ENCODE measurements at places on chromosomes 13 and 19.

GRCh38 chr13:52738719-52739467 lies 727 bp downstream of the CNMD start:
- no peak for DNase-seq

DNA sequence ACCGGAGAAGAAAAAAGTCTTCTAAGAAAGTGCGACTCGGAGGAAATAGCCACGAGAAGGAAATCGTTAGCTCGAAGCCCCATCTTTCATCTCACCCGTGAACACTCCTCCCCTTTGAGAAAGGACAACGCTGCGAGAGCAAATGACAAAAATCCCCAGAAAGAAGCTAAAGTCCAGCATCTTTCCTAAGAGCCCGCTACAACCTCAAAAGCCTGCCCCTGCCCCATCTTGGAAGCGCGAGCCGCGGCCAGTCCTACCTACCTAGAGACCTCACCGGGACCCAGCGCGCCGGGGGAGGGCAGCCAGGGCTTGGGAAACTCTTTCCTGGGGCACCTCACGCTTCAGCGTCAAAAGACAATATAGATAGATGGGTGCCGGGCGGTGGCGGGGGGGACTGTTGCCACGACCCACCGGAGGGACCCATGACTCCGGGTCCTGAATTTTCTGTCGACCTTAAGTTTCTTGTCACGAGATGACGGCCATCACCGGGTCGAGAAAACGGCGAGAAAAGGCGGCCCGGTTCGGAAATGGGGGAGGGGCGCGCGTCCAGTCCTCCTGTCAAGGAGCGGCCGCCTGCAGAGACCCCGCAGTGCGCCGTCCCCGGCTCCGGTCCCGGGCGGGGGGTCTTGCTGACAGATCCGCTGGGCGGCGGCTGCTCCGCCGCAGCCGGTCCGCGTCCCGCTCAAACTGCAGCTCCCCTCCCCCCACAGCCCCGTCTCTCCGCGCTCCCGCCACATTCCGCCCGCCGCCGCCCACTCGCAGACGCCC lies 65.9 kb downstream of the KCNRG start:
- DNase-seq, result no peak

- no peak for DNase-seq
These were observed 1.4 kb downstream of the TMEM272 start for GRCh38 chr13:51843529-51843928.

- DNase-seq, result no peak
These were observed 207.6 kb upstream of the SERP2 start for GRCh38 chr13:44165889-44166496.

- DNase-seq, result peak; percentile 26
These were observed 43.1 kb downstream of the CEBPG start for GRCh38 chr19:33416307-33417215.

DNA sequence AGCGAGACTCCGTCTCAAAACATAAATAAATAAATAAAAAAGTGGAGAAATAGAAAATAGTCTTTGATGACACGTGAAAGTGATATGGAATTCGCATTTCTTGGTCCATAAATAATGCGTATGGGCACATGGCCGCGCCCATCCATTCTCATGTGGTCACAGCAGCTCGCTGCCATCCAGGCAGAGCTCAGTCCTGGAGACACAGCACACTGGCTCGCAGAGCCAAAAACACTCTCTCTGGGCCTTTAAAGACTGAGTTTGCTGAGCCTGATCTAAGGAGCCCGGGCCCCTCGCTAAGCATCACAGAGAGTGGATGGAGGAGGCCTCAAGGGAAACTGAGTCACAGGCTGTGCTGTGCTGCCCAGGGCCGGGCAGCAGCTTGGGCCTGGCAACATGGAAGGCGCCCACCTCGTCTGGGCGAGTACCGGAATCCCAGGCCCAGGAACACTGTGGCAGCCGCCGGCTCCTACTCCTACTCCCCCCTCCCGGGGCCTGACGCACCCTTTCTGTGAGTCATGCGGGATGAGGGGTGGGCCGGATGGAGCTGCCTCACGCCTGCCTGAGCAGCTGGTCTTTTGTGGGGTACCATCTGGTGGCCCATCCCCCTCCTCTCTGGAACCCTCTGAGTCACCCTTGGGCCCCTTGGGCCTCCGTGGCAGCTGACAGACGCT lies 28.9 kb upstream of the CACTIN start:
- peak; percentile 86 for DNase-seq

DNA sequence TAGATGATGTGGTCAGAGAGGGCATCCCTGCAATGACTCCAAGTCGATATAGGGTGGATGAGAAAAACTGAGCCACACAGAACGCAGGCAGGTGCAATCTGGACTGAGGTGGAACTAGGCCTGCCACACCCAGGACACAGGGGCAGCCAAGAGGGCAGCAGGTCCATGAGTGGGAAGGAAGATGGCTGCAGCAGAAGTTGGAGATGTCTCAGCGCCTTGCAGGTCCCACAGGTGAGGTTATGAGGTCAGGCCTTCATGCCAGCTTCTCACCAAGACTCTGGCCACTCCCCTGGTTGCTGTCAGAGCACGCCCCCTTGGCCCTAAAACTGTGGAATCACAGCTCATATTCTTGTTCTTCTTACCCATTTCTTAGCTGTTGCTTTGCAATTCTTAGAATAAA lies 147.7 kb upstream of the VSTM2B start:
- no peak for DNase-seq

GRCh38 chr19:46896076-46896794 lies 35.4 kb downstream of the ARHGAP35 start:
- DNase-seq, result no peak

- peak; percentile 65 for DNase-seq
These were observed at the start of gene NDFIP2 for GRCh38 chr13:79480954-79481684. Gene NDFIP2 (plus strand): TSS chr13:79481155. CDS start chr13:79481204, 49 bp downstream.

- no peak for DNase-seq
These were observed 145.3 kb downstream of the PDS5B start for GRCh38 chr13:32731576-32731975.

DNA sequence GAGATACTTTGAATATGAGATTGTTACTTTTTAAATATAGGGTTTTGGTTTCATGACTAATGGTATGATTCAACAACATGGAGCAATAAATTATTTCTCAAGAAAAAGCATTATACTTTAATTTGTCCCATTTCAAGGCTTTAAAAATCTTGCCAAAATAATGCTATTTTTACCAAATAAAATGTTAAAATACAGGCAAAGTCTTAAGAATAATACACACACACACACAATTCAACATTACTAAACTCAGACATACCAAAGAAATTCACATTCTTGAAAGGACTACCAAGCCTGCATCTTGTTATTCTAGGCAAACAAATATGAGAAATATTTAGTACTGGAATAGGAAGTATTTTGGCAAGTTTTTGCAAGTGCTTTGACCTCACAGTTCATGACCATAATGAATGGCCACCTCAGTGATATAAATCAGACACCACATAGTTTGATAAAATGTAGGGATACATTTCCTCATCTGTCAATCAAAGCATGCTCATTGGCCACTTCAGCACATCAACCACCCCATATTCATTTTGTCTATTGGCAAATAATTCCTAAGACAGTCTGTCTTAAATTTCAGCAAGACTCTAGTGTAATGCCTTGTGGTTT lies 107.2 kb downstream of the NALCN start:
- peak; percentile 34 for DNase-seq

GRCh38 chr13:90455823-90456222 lies 891.7 kb upstream of the MIR17HG start:
- DNase-seq, result no peak

- no peak for DNase-seq
These were observed 14.0 kb upstream of the PHF11 start for GRCh38 chr13:49481788-49482187.

- DNase-seq, result no peak
These were observed 603 bp downstream of the TM9SF2 start for GRCh38 chr13:99501848-99502301.

DNA sequence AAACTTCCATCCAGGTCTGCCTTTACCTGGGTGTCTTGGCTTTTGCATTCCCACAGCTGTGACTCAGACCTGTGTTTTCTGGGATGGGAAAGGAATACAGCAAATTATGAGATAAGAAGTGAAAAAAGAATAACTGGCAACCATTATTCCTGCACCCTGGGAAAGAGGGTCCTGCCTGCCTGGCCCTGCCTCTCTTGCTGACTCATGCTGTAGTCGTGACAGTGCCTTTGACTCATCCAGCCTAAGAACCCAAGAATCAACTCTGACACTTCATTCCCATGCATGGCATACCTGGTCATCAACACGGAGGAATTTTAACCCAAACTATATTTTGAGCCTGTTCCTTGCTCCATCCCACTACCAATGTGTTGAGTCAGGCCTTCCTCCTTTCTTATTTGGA lies 185.4 kb upstream of the SERP2 start:
- DNase-seq, result peak; percentile 26

DNA sequence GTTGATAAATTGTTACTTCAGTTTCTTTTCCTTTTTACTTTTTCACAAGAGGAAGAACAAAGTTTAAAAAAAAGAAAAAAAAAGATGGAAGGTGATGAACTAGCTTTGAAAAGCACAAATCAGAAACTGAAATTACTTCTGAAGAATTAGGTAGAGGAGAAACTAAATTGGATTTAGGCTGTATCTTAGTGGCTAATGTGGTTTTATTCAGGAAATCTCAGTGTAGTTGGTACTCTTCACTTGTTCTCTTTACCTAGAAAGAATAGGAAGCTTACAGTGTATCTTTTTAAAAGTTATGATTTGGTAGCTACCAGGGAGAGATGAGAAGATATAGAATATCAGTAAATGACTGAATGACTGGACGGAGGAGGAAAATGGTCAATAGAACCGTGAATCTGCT lies 247.7 kb downstream of the GGACT start:
- no peak for DNase-seq

DNA sequence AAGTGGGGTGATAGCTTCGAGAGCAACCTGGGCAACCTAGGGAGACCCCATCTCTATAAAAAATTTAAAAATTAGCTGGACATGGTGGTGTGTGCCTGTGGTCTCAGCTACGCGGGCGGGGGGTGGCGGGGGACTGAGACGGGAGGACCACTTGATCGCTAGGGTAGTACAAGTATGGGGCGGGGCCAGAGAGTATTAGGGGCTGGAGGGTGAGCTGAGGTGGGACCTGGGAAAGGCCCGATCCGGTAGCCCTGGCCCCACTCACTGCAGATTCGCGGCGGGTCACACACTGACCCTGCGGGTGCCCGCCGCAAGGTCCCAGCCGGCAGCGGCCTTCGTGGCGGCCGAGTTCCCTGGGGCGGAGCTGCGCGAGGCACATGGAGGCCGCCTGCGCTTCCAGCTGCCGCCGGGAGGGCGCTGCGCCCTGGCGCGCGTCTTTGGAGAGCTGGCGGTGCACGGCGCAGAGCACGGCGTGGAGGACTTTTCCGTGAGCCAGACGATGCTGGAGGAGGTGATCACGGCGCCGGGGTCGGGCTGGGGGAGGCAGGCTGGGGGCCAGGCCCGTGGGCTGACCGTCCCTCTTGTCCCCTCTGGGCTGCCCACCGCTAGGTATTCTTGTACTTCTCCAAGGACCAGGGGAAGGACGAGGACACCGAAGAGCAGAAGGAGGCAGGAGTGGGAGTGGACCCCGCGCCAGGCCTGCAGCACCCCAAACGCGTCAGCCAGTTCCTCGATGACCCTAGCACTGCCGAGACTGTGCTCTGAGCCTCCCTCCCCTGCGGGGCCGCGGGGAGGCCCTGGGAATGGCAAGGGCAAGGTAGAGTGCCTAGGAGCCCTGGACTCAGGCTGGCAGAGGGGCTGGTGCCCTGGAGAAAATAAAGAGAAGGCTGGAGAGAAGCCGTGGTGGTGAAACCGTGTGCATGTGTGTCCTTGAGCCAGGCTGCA lies 2.0 kb upstream of the ARHGAP45 start:
- DNase-seq, result no peak

GRCh38 chr19:13155472-13156359 lies 5.5 kb downstream of the IER2 start:
- DNase-seq, result peak; percentile 64

DNA sequence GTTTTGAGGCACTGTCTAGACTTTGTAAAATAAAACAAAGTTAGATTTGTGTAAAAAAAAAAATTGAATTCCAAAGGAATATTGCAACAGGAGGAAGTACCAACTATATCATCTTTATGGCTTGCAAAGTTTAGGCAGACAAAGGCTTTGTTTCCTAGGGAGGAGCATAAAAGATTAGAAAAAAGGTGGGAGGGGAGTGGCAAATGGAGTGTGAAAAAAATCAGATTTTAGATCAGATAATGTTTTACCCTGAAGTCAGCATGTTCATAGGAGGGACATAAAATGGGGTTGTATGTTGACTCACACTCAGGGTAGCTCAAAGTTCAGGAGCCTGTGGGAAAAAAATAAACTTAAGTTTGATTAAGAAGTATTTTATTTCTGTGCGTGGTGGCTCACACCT lies 3.7 kb downstream of the ZNF85 start:
- DNase-seq, result no peak

DNA sequence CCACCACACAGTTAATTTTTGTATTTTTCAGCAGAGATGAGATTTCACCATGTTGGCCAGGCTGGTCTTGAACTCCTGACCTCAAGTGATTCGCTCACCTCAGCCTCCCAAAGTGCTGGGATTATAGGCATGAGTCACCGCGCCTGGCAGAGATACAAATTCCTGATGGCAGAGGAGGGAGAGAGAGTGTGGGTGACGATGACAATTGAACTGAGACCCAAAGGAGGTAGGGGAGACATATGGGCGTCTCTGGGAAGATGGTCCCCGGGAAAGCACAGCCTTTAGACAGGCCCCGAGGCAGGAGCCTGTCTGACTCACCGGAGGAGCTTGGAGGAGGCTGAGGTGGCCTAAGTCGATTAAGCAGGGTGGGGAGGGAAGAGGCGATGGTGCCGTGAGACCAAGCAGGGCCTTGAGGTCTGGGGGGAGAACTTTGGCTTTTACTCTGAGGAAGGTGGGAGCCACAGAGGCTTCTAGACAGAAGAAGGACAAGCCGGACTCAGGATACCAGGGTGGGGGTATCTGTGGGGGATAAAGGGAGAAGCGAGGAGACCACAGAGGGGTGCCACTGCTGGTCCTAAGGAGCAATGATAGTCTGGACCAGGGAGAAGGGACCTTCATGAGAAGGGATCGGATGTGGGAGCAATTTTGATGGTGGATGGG lies 38.2 kb downstream of the ARRDC2 start:
- peak; percentile 72 for DNase-seq

DNA sequence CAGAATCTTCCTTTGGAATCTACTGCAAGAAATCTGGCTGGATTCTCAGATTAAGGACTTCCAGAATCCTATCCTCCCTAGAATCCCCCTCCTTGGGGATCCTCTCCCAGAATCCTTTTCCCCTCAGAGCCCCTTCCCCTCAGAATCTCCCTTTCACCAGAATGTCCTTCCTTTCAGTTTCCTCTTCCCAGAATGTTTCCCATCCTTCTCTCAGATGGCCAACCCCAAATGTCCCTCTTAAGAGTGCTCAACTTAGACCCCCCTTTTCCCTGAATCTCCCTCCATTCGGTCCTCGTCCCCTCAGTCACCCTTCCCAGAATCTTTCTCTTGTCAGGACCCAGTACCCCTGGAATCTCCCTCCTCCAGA lies 584 bp upstream of the RPS16 start:
- DNase-seq, result no peak
